Psoas muscle (tissue), 8 donors: ENCODE measurements at places on chromosomes 16 and 17. TPM values are rescaled to one million over a fixed set of nuclear protein-coding genes. Genes with fewer than 3 reads are reported as not detected.
A peak's percentile ranks its signal among the peaks of the same experiment; 100 is the strongest.

DNA sequence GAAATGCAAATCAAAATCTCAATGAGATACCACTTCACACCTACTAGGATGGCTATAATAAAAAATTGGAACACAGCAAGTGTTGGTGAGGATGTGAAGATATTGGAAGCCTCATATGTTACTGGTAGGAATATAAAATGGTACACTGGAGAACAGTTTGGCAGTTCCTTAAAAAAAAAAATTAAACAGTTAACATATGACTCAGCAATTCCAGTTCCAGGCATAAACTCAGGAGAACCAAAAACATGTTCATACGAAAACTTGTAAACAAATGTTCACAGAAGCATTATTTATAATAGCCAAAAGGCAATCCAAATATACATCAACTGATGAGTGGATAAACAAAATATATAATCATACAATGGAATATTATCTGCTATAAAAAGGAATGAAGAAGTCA, 28.2 kb downstream of the ZNF652 start:
- no peak for DNase-seq

DNA sequence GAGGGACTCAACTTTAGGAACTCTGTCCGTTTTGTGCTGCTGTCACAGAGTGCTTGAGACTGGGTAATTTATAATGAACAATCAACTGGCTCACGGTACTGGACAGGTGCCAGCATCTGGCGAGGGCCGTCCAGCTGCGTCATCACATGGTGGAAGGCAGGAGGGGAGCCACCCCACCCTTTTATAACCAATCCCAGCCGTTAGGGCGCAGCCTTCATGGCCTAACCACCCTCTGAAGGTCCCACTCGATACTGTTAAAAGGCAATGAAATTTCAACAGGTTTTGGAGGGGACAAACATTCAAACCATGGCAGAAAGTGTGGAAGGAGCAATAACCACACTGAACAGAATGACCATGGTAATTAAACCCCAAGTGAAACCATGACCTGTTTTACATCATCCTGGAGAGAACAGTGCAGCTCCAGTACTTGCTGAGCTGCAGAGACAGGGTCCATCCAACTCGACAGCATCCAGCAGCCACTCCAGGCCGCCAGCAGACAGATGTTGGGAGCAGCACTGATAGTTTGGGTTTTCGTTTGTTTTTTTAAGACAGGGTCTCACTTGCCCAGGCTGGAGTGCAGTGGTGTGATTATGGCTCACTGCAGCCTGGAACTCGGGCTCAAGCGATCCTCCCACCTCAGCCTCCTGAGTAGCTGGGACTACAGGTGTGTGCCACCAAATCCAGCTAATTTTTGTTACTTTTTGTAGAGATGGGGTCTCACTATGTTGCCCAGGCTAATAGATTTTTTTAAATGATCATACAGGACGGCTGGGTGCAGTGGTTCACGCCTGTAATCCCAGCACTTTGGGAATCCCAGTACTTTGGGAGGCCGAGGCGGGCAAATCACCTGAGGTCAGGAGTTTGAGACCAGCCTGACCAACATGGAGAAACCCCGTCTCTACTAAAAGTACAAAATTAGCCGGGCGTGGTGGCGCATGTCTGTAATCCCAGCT, 11.0 kb downstream of the CHMP6 start:
- peak; percentile 72 for DNase-seq

DNA sequence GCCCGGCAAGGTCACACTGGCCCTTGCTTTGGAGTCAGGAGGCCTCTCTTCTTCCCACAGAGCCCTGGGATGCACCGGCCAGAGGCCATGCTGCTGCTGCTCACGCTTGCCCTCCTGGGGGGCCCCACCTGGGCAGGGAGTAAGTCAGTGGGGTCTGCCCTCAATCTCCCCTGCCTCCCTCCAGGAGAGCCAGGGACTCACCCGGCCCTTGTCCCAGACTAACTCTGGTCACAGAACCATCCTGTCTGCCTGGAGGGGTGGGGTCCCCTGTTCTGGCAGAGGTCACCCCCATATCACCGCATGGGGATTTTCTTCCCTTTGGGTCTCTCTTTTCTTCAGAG, 222 bp downstream of the ZG16B start:
- DNase-seq = no peak

DNA sequence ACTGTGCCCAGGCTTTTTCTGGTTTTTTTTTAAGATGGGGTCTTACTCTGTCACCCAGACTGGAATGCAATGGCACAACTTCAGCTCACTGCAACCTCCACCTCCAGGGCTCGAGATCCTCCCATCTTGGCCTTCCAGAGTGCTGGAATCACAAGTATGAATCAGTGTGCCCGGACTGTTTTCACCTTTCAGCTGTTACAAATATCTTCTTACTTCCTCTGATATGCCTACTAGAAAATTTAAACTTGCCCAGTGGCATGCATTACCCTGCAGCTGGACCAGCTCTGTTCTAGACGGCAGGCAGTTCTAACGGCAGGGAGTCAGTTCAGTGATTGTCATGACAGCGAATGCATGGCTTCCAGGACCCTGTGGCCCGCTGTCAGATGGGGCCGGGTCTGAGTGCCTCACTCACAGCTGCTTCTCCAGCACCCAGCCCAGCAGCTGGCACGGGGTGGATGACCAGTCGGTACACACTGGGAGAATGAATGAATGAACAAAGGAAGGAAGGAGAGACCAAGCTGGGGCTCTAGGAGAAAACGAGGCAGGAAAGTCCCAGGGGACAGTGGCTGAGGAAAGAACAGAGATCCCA, 28.0 kb upstream of the LITAF start:
- no peak for DNase-seq

DNA sequence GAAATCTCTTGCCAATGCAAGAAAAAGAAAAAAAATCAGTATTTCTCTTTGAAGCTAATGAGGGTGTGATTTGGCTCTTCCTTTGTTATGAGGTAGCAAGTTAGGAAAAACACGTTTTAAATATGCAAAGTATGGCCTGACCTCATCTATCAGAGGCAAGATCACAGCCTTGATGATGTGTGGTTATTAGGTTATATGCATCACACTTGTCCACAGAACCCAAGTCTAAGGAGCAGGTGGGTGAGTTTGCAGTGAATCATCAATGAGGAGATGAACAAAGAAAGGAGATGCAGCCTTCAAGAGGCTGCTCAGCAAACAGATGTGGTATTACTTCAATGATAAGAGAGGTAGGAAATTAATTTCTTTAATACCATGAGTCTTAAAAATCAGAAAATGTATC, 594.8 kb upstream of the CDH5 start:
- no peak for DNase-seq

GRCh38 chr16:73060892-73061490, 13.1 kb upstream of the ZFHX3 start:
- no peak for DNase-seq

GRCh38 chr17:75625813-75626486, 7.3 kb upstream of the SMIM5 start:
- no peak for DNase-seq

DNA sequence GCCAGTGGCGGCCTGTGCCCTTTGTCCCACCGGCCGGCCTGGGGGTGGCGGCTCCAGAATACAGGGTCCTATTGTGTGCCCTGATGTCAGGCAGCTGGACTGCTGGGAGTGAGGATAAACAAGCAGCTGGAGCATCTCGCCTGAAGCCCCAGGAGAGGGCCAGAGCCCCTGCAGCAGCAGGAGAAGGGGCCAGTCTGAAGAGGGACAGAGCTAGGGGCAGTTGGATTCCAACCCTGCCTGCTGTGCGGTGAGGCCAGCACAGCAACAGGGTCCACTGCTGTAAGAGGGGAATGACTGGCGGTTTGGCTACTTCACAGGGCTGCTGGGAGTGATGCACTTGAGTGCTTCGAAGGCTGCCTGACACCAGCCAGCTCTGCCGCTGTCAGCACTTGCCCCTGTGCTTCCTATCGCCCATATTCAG, 25.0 kb downstream of the RAB11FIP4 start:
- no peak for DNase-seq

- no peak for DNase-seq
These were observed 2272.8 kb downstream of the TP53TG3F start for GRCh38 chr16:35732046-35732810.

- DNase-seq = peak; percentile 76
These were observed 1.1 kb downstream of the MPP2 start for GRCh38 chr17:43905985-43906852.

DNA sequence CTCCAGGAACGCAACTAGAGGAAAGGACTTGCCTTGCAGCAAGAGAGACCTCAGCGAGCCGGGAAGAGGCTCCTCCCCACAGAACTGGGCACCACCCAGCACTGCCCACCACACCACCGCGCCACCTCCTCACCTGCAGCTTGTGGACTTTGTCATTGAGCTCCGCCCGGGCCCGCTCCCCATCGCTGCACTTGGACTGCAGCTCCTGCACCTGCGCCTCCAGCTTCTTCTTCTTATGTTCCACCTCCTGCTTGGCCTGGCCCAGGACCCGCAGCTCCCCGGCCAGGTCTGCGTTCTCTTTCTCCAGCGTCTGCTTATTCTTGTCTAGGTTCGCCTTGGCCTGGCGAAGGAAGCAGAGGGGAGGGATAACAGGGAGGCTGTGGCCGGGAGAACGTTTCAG, 76.7 kb downstream of the NDE1 start:
- no peak for DNase-seq

GRCh38 chr16:10080051-10080772, 102.0 kb downstream of the GRIN2A start:
- DNase-seq = no peak

DNA sequence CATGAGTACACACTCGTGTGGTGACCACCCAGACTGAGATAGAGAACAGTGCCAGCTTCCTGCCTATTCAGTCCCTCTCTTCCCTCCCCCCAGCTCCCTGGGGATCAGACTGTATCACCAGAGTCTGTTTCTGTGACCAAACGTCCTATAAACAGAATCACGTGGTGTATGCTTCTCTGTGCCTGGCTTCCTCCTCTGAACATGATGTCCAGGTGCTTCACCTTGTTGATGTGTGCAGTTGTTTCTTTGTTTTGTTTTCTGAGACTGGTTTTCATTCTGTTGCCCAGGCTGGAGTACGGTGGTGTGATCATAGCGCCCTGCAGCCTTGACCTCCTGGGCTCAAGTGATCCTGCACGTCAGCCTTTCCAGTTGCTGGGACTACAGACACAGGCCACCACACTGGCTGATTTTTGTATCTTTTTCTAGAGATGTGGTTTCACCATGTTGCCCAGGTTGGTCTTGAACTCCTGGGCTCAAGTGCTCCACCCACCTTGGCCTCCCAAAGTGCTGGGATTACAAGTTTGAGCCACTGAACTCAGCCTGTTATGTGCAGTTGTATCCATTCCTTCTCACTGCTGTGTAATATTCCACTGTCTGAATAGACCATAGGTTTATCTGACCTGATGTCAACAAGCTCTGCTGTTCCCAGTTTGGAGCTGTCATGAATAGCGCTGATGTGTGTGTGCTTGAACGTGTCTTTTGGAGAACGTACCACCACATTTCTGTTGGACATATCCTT, 28.9 kb upstream of the PRM1 start:
- no peak for DNase-seq

DNA sequence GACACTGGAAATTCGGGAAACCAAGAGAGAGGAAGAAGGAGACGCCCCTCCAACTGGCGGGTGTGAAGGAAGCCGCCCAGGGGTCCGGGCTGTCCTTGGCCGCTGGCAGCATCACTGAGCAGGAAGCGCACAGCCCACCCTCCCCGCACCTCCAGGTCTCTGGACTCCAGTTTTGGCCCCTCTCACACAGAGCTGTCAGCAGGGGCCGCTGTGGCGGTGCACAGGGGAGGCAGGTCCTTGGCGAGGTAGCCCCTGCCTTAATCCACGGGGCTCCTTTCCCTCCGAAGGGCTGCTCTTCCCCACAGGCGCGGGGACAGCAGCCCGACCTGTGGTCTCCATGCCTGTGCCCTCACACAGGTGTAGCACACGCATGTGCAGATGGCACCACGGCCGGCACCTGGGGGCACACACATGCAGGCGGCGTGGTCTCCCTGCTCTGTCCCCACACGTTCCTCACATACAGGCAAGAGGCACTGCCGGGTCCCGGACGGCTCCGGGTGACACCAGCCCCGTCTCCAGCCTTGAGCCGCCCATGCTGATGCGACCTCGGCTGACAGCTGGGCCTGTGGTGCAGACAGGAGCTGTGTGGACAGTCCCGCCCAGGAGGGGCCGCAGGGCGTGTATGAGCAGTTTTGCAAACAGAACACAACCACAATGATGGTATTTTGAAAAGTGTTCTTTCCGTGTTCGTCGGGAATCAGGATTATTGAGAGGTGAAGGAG, 26.6 kb upstream of the CHMP6 start:
- peak; percentile 54 for DNase-seq

DNA sequence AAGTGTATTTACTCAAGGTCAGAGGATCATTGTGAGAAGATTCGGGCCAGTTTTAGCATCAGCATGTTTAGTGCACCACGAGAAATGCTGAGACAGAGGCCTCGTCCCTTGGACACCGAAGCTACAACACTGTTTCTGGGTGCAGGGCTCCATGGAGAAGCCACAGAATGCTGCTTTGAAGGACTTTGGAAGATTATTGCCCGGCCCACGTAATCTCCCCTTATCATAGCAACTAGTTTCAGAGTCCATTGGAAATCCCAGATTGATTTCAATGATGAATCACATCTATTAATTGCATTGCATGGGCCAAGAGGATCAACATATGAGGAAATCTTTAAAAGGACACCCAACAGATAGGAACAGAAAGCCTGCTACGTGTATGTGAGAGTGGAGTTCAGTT, 156.0 kb downstream of the MAF start:
- no peak for DNase-seq

- DNase-seq = no peak
These were observed 39.1 kb upstream of the PABPN1L start for GRCh38 chr16:88905563-88905962.

CLEC3A gene
- not detected for total RNA-seq

CACNG4 gene
- not detected for total RNA-seq

RAB40B gene
- 12.6 TPM for total RNA-seq

C17orf113 gene
- total RNA-seq = 0.61 TPM

TBC1D3C gene
- total RNA-seq = not detected

NSRP1 gene
- total RNA-seq = 19.4 TPM

SLC13A2 gene
- total RNA-seq = not detected

DUSP14 gene
- total RNA-seq = 10.1 TPM

ZNF764 gene
- 2.7 TPM for total RNA-seq
